ENCODE measurements at places on chromosomes 4 and X. TPM values are rescaled to one million over a fixed set of nuclear protein-coding genes. Genes with fewer than 3 reads are reported as not detected.

DNA sequence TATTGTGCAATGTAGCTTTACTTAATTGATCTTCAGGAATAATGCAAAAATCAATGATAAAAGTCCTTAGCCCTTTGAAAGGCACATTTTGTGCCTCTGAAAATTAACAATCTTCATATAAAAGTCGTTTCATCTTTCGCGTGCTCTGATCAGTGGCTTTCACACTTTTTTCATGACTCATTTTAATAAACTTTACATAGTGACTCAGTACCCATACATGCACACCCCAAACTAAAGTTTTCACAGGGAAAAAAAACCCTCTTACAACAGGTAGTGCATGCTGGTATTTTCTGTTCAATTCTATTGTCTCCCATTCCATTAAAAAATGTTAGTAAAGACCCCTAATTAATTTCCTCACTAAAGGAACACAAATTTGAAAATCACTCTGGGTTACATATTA is 21.5 kb downstream of the RWDD4 start:
- peaks cover 3% of the 10 kb centered on the region for H3K36me3 ChIP-seq
- DNase-seq, result no peak
- H3K4me1 ChIP-seq, result no peaks in the 10 kb centered on the region
- H3K27me3 ChIP-seq, result no peaks in the 10 kb centered on the region
- no peak overlapping the region for H3K4me3 ChIP-seq

Gene EFNB1
- total RNA-seq, result 26.1 TPM

DNA sequence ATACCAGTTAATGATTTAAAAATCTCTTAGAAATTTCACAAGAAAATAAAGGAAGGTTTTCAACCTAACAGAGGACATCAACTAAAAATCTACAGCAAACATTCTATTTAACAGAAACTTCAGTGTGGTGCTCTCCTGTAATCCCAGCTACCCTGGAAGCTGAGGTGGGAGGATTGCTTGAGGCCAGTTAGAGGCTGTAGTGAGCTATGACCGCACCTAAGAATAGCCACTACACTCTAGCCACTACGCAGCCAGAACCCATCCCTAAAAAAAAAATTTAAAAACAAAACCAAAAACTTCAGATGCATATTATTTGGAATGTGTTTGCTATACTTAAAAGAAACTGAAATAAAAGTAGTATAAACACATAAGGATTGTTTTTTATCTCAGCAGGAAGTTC is 7.2 kb upstream of the FHIP1A start:
- no peaks in the 10 kb centered on the region for H3K36me3 ChIP-seq
- DNase-seq, result no peak
- no peak overlapping the region for H3K27ac ChIP-seq
- no peaks in the 10 kb centered on the region for H3K4me1 ChIP-seq
- no peak overlapping the region for H3K4me3 ChIP-seq

GRCh38 chrX:50158593-50158992 is 42.2 kb downstream of the AKAP4 start:
- DNase-seq, result peak; percentile 16
- H3K4me1 ChIP-seq, result no peaks in the 10 kb centered on the region
- no peak overlapping the region for H3K27ac ChIP-seq

- H3K27ac ChIP-seq, result peak overlapping the region; percentile 87
- peak; percentile 34 for DNase-seq
These were observed 1.3 kb downstream of the TCEAL8 start for GRCh38 chrX:103253608-103254007.

GRCh38 chrX:151825925-151826485 is 86.7 kb upstream of the MAGEA4 start:
- H3K4me3 ChIP-seq, result no peak overlapping the region
- peaks cover 2% of the 10 kb centered on the region for H3K27me3 ChIP-seq
- DNase-seq, result no peak

DNA sequence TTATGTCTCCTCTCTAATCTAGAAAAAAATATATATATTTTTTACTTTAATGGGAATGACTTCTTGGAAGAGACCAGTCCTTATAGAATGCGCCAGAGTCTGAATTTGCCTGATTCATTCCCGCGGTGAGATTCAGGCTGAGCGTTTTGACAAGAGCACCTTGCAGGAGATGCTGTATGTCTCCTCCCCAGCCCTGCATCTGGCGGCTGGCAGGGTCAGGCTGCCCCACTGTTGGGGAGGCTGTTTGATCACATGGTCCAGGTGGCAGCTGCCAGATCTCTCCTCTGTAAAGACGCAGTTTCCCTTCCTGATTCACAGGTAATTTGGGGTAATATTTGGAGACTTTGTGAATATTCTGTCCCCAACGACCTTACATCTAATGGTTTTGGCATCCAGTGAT is 9.7 kb downstream of the PDZD4 start:
- peaks cover 4% of the 10 kb centered on the region for H3K27me3 ChIP-seq
- no peak for DNase-seq
- H3K4me3 ChIP-seq, result no peak overlapping the region
- H3K36me3 ChIP-seq, result no peaks in the 10 kb centered on the region

GRCh38 chr4:54213761-54214160 is 15.3 kb upstream of the PDGFRA start:
- peak; percentile 36 for DNase-seq
- H3K36me3 ChIP-seq, result no peaks in the 10 kb centered on the region
- no peaks in the 10 kb centered on the region for H3K27me3 ChIP-seq
- H3K27ac ChIP-seq, result no peak overlapping the region
- peaks cover 16% of the 10 kb centered on the region for H3K4me1 ChIP-seq

GRCh38 chr4:80075995-80076675 is 3.1 kb upstream of the ANTXR2 start:
- no peak overlapping the region for H3K4me3 ChIP-seq
- peaks cover 24% of the 10 kb centered on the region for H3K4me1 ChIP-seq
- H3K36me3 ChIP-seq, result no peaks in the 10 kb centered on the region

- no peaks in the 10 kb centered on the region for H3K36me3 ChIP-seq
- H3K27ac ChIP-seq, result no peak overlapping the region
- H3K4me1 ChIP-seq, result no peaks in the 10 kb centered on the region
- no peak overlapping the region for H3K4me3 ChIP-seq
These were observed 336.3 kb upstream of the PITX2 start for GRCh38 chr4:110959041-110959643.

DNA sequence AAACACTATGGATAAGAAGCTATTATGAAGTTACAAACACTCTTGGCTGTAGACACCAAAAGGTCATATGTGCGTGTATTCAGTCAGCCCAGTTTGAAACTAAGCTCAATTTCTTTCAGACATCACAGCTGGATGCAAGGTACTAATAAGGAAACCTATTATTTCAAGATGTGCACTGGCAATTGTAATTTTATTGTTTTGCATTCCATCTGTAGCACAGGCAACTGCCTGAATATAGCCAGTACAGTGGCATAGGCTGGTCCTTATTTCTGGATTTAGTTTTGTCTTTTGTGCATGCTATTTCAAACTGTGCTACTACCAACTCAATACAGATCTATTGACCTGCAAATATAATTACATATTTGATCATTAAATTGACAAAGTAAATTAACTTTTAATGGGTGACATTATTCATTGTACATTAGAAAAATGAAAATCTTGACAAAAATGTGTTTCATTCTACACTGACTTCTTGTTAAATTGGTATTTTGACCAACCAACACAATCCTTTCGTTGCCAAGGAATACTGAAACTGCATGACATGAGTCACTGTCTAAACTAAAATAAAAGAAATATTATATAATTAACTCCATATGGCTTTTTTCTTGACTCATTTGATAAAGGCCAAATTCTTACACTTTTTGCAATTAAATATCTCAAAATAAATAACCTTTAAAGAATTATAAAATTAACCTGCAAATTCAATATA is 594.3 kb upstream of the ADGRL3 start:
- no peak overlapping the region for H3K27ac ChIP-seq
- no peaks in the 10 kb centered on the region for H3K27me3 ChIP-seq
- no peak for DNase-seq
- H3K4me3 ChIP-seq, result no peak overlapping the region
